ENCODE measurements at places on chromosomes 16 and 17. TPM values are rescaled to one million over a fixed set of nuclear protein-coding genes. Genes with fewer than 3 reads are reported as not detected.

- peak; percentile 41 for DNase-seq
These were observed 57.7 kb upstream of the SLC25A19 start for GRCh38 chr17:75346906-75347305.

GRCh38 chr16:79715061-79715460, 114.5 kb upstream of the MAF start:
- no peak for DNase-seq

The PLEKHG4 gene
- total RNA-seq, result 0.14 TPM

The CLEC3A gene
- not detected for total RNA-seq

The ALOX15 gene
- total RNA-seq, result not detected

The QPRT gene
- total RNA-seq, result 83.7 TPM

DNA sequence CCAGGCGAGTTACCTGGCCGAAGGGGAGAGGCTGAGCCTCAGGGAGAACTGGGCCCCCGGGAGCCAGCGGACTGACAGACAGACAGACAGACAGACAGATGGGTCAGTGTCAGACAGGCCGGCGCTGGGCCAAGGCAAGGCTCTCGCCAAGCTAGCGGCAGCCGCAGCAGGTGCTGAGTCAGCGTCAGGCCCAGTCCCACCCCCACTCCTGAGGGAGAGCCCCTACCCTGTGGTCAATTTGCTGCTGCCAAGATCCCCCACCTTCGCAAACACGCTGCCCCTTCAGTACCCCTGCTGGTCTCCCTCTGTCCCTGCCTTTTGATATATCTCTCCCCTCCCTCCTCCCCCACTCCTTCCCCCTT, 1.5 kb downstream of the FGF11 start:
- DNase-seq, result no peak
